BE2C (cell line): ENCODE measurements at places on chromosomes 3 and 15.

DNA sequence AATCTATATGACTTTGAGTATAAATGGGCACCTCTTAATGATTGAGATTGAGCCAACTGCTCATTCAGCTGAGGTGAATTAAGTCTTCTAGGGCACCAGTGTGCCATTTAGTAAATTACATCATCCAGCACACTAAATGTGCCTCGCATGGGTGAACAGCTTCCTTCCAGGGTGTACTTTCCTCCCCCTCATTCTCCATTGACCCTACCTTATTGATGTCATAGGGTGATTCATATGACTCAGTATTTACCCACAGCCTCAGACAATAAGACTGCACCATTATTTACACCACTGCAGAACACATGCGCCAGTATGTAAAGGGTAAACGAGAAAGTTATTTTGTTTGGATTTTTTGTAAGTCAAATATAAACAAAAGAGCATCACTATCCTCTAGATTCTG is 185.2 kb upstream of the ARL6 start:
- peak; percentile 58 for DNase-seq

- no peak for DNase-seq
These were observed 40.2 kb upstream of the PYGO1 start for GRCh38 chr15:55628369-55628730.

DNA sequence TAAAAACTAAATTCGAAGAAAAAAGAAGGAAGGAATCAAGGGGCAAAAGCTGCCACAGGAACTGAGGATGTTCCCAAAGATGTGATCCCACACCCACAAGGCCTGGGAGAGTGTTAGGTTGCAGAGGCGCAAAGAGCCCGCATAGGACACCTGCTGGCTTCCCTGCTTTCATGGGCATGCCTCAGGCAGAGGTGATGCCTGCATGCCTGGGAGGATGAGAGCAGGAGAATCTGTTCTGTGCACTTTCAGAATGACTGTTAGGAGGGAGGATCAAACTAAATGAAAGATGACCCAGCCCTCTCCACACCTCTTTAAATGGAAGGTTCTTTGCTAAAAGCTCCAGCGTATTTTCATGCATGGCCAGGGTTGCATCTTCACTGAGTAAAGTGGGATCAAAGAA is 162.4 kb downstream of the PLCL2 start:
- DNase-seq: no peak

GRCh38 chr15:100097342-100098127 is 244.2 kb downstream of the ADAMTS17 start:
- no peak for DNase-seq

- no peak for DNase-seq
These were observed 360.4 kb upstream of the ADAMTS9 start for GRCh38 chr3:65048151-65048550.

- DNase-seq: no peak
These were observed 401.5 kb upstream of the GOLIM4 start for GRCh38 chr3:168497183-168497582.

- no peak for DNase-seq
These were observed 4.7 kb upstream of the NRROS start for GRCh38 chr3:196634829-196635228.

GRCh38 chr3:11548721-11549131 is 95.0 kb downstream of the VGLL4 start:
- DNase-seq: no peak

DNA sequence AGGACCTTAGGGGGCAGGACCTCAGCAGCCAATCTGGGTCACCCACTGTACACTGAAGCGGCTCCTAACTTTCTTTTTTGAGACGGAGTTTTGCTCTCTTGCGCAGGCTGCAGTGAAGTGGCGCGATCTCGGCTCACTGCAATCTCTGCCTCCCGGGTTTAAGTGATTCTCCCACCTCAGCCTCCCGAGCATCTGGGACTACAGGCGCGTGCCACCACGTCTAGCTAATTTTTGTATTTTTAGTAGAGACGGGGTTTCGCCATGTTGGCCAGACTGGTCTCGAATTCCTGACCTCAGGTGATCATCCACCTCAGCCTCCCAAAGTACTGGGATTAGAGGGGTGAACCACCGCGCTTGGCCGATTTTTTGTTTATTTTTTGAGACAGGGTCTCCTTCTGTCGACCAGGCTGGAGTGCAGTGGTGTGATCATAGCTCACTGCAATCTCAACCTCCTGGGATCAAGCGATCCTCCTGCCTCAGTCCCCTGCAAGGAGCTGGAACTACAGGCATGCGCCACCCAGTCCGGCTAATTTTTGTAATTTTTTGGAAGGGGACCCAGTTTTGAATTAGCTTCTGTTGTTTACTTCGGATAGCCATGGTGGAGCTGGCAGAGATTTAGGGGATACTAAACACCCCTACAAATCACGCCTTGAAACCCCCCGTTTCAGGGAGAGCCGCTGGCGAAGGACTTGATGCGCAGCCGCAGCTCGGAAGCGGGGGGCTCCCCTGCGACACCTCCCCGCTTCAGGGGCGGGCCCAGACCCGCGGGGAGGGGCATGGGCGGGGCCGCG is 1.5 kb upstream of the CLK3 start:
- DNase-seq: no peak

GRCh38 chr15:71792521-71792920 is 17.8 kb upstream of the NR2E3 start:
- DNase-seq: no peak

DNA sequence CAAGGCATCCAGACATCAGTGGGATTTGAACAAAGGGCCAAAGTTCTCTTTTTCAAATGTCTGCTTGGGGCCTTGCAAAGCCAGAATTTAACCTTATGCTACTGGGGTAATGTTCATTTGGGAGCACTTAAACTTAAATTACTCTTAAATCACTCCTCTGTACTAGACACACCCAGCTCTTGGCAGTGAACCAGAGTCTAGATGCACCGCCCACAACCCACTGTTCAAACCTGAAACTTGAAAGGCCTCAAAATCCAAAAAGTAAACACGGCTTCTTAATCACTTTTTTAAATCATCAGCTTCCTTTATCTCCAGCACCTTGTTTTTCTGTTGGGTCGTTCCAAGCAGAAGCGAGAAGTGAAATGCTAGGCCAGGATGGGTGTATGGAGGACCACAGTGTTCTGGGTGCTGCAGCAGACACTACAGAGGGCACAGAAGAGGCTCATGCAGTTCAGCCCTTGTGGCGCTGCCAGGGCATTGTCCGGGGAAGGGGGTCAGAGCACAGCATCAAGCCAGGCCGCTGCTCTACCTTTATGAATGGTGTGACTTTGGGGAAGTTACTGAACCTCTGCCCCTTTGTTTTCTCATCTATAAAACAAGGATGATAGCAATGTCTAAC is 28.8 kb downstream of the MECOM start:
- no peak for DNase-seq

DNA sequence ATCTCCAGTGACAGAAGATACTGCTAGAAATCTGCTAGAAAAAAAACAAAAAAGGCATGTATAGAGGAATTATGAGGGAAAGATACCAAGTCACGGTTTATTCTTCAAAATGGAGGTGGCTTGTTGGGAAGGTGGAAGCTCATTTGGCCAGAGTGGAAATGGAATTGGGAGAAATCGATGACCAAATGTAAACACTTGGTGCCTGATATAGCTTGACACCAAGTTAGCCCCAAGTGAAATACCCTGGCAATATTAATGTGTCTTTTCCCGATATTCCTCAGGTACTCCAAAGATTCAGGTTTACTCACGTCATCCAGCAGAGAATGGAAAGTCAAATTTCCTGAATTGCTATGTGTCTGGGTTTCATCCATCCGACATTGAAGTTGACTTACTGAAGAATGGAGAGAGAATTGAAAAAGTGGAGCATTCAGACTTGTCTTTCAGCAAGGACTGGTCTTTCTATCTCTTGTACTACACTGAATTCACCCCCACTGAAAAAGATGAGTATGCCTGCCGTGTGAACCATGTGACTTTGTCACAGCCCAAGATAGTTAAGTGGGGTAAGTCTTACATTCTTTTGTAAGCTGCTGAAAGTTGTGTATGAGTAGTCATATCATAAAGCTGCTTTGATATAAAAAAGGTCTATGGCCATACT is 4.0 kb downstream of the B2M start:
- DNase-seq: no peak

- DNase-seq: no peak
These were observed 71.4 kb downstream of the LRRC49 start for GRCh38 chr15:70964058-70964457.

DNA sequence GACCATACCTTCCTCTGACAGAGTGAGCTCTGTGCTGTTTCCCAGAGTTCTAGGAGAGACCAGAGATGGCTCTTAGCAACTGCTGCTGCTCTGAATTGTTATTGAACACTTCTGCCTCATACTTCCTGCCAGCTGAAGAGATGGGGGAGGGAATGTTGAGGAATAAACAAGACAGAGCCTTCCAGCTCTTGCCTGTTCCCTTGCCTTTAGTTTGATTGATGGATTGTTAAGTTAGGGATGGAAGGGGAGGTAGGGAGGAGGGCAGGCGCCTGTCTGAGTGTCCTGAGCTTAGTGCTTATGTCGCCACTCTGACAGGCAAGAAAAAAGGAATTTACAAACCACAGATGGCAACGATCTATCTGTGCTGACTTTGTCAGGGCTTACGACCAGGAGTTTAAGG is 42.8 kb downstream of the ZNF609 start:
- no peak for DNase-seq

DNA sequence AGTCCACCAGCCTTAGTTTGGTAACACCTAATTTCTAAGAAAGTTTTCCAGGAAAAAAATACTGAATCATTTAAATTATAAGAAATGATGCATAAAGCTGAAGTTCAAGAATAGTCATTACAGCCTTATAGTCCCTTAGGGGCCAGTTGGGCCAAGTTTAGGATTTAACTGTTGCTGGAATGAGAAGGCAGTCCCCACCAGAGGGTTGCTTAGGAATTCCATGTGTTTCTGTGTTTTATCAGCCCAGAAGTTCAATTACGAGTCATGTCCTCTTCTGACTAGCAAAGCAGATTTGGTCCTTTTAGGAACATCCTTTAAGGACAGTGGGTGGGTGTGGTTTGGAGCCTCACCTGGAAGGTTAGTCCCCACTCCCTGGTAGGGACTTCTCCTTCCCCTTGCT is 57.0 kb upstream of the NR2E3 start:
- no peak for DNase-seq

- DNase-seq: no peak
These were observed 26.8 kb upstream of the CSTA start for GRCh38 chr3:122298239-122298638.
